ENCODE measurements at places on chromosomes 2 and 18.
A peak's percentile ranks its signal among the peaks of the same experiment; 100 is the strongest.

GRCh38 chr2:58709687-58710354, 468.7 kb upstream of the FANCL start:
- no peaks in the 10 kb centered on the region for H3K27me3 ChIP-seq
- DNase-seq = no peak
- H3K27ac ChIP-seq = no peak overlapping the region
- H3K4me3 ChIP-seq = no peak overlapping the region
- no peaks in the 10 kb centered on the region for H3K4me1 ChIP-seq
- H3K36me3 ChIP-seq = no peaks in the 10 kb centered on the region

GRCh38 chr2:74436848-74437695, 4.7 kb downstream of the RTKN start:
- H3K4me3 ChIP-seq = no peak overlapping the region
- H3K27ac ChIP-seq = no peak overlapping the region
- DNase-seq = no peak
- no peaks in the 10 kb centered on the region for H3K36me3 ChIP-seq

GRCh38 chr18:75090336-75090735, 118.6 kb downstream of the PTGR3 start:
- H3K27ac ChIP-seq = no peak overlapping the region
- no peaks in the 10 kb centered on the region for H3K4me1 ChIP-seq
- H3K36me3 ChIP-seq = no peaks in the 10 kb centered on the region
- H3K4me3 ChIP-seq = no peak overlapping the region
- no peak for DNase-seq

DNA sequence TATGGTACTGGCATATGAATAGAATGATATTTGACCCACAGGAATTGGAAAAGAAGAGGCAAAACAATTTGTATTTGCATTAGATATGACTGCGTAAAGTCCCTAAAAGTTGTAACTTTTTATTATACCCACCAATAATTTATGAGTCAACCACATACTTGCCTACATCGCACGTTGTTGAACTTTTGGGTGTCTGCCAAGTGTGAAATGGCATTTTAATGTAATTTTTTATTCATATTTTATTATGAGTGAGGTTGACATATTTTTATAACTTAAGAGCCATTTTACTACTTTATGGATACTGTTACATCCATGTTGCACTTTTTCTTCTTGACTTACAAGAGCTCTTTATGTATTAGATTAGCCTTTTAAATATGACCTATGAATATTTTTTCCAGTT, 4.6 kb downstream of the DSC2 start:
- H3K27me3 ChIP-seq = no peaks in the 10 kb centered on the region
- H3K4me1 ChIP-seq = no peaks in the 10 kb centered on the region
- no peak overlapping the region for H3K4me3 ChIP-seq
- DNase-seq = no peak

- H3K4me3 ChIP-seq = no peak overlapping the region
- H3K36me3 ChIP-seq = no peaks in the 10 kb centered on the region
- no peaks in the 10 kb centered on the region for H3K27me3 ChIP-seq
- no peak for DNase-seq
Measured at GRCh38 chr18:68186039-68186438, 528.9 kb downstream of the TMX3 start.

GRCh38 chr2:232476791-232477190, 10.8 kb downstream of the ECEL1 start:
- no peaks in the 10 kb centered on the region for H3K4me1 ChIP-seq
- no peaks in the 10 kb centered on the region for H3K36me3 ChIP-seq
- no peak overlapping the region for H3K4me3 ChIP-seq
- H3K27ac ChIP-seq = no peak overlapping the region
- DNase-seq = no peak

- DNase-seq = no peak
- no peak overlapping the region for H3K4me3 ChIP-seq
- no peaks in the 10 kb centered on the region for H3K36me3 ChIP-seq
- H3K4me1 ChIP-seq = peaks cover 22% of the 10 kb centered on the region
- no peaks in the 10 kb centered on the region for H3K27me3 ChIP-seq
Measured at GRCh38 chr2:192159736-192160135, 35.0 kb downstream of the TMEFF2 start.

- no peak overlapping the region for H3K4me3 ChIP-seq
- no peak for DNase-seq
- no peaks in the 10 kb centered on the region for H3K4me1 ChIP-seq
- H3K27me3 ChIP-seq = no peaks in the 10 kb centered on the region
- no peak overlapping the region for H3K27ac ChIP-seq
- H3K36me3 ChIP-seq = no peaks in the 10 kb centered on the region
Measured at GRCh38 chr2:160294339-160294803, 94.3 kb upstream of the ITGB6 start.

- peaks cover 26% of the 10 kb centered on the region for H3K4me1 ChIP-seq
- H3K4me3 ChIP-seq = no peak overlapping the region
- H3K27ac ChIP-seq = no peak overlapping the region
- DNase-seq = no peak
Measured at GRCh38 chr2:17625446-17625845, 85.0 kb downstream of the VSNL1 start.

DNA sequence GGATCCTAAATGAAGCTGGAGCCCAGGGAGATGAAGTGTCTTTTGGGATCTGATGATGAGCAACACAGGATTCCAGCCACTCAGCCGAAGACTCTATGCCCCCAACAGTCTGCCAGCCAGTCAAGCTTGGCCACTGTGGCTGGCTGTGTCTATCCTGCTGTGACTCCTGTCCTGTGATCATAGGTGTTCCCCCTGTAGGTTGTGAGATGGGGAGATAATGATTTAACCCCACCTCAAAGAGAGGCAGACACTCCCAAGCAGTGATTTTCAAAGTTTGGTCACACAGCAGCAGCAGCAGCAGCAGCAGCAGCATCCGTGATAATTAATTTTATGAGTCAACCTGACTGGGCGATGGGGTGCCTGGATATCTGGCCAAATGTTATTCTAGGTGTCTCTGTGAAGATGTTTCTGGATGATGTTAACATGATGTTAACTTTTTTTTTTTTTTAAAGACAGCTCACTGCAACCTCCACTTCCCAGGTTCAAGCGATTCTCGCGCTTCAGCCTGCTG, 21.4 kb upstream of the RHOB start:
- no peaks in the 10 kb centered on the region for H3K36me3 ChIP-seq
- H3K27ac ChIP-seq = peak overlapping the region; percentile 98
- H3K4me1 ChIP-seq = peaks cover 64% of the 10 kb centered on the region
- DNase-seq = peak; percentile 26
- H3K27me3 ChIP-seq = no peaks in the 10 kb centered on the region

DNA sequence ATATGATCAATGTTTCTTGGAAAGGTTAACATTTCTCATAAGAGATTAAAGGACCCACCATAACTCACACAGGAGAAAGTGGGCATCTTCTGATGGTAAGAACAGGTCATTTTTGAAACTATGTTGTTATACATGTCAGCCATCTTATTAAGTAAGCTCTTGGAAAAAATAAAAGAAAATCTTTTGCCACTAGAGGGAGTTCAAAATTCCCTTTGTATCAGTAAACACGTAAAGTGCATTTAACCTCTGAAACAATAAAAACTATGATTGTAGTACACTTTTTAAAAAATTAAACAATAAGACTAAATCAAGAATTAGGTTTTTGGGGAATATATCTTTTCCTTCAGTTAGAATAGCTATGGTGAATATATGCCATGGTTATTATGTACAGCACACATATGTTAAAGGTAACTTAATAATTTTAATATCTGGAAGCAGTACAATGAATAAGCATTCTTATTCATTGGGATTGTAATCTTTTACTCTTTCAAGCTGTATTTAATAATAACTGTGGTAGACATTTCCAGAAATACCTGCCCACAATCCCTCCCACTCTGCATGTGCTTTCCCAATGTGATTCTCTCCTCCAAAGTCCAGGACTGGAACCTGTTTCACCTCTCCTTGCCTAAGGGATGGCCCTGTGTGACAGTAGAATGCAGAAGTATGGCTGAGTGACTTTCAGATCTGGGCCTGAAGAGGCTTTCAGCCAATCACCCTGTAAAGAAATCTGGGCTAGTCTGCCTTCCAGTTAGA, 64.2 kb downstream of the RBMS1 start:
- no peak overlapping the region for H3K27ac ChIP-seq
- no peak overlapping the region for H3K4me3 ChIP-seq
- no peaks in the 10 kb centered on the region for H3K36me3 ChIP-seq
- peak; percentile 82 for DNase-seq

- no peaks in the 10 kb centered on the region for H3K27me3 ChIP-seq
- DNase-seq = no peak
- H3K27ac ChIP-seq = no peak overlapping the region
Measured at GRCh38 chr2:1716441-1716840, 27.9 kb downstream of the PXDN start.

GRCh38 chr2:239577935-239578334, 177.1 kb upstream of the HDAC4 start:
- no peaks in the 10 kb centered on the region for H3K36me3 ChIP-seq
- DNase-seq = no peak
- no peak overlapping the region for H3K4me3 ChIP-seq
- no peaks in the 10 kb centered on the region for H3K27me3 ChIP-seq
- H3K27ac ChIP-seq = no peak overlapping the region

DNA sequence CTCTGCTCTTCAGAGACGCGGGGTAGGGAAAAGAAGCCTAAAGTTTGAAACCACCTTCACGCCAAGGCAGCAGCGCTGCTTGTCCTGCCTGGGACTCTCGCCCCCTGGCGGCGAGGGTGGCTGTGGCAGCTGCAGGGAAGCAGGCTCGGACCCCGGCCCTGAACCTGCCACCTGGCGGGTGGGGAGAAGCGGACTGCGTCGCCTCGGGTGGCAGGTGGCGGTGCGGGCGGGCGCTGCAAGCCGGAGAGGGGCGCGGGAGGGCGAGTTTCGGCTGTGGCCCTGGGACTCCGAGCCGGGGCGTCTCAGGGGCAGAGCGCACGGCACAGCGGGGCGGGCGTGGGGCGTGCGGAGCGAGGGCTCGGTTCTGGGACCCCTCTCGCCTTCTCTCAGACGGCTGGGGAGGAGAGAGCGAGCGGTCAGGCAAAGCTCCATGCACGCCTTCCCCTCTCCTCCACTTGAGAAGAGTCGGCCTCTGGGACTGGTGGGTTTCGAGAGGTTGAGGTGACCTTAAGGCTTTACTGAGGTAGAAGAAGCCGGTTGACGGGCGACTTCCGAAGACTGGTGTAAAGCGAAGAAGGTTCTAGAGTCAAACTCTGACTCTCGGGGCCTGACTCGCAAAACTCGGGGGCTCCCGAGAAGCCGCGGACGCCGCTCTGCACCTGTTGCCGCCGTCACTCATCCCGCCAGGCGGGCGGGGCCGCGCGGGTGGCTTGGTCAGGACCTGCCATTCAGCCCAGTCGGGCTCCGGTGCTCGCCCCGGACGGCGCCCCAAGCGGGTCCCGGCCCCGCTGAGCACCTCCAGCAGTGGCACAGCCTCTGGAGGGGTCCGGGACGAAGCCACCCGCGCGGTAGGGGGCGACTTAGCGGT, 1.1 kb upstream of the BOLL start:
- peak; percentile 54 for DNase-seq
- H3K36me3 ChIP-seq = no peaks in the 10 kb centered on the region
- H3K4me3 ChIP-seq = peak overlapping the region; percentile 65

DNA sequence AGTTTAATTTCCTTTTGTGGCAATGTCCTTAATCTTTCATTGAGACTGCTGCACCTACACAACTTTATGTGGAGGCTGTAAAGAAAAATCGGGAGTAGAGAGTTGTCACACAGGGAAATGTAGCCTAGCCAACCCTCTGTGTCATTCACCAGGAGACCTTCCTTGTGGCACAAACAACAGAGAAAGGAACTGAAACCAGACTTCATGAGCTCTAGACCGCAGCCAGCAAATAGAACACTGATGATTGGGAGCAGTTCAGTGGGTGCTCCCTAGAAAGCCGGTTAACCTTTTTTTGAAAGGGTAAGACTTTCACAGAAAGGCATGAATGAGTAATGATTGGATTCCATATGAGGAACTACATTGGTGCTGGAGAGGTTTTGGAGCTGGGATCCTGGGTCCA, 1752.4 kb upstream of the CELF4 start:
- H3K36me3 ChIP-seq = no peaks in the 10 kb centered on the region
- H3K27me3 ChIP-seq = no peaks in the 10 kb centered on the region

DNA sequence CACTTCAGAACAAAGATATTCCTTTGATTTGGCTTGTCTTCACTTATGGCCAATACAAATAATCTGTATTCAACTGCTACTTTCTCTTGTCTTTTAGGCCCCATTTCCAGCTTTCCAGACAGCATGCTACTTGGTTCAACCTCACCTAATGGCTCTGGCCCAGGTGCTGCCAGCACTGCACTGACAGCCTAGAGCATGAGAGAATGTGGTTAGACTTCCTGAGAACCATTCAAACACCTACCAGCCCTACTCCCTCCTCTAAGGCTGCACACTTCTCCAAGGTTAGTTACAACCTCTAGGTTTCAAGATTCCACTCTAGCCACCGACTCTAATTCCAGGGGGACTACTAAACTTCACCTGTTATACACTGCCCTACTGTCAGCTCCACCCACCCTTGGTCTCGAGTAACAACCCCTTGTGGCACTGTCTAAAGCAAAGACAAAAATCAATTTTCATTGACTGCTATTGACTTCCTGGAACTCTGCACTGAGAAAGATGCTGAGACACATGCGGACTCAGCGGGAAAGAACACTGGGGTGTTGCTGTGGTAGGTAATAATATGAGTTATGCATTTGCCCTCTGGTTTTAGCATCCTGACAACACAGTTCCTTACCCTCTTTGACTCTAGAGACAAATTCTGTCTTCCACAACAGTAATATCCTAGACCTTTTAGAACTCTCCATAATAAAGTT, 38.2 kb downstream of the PLEKHM3 start:
- H3K4me3 ChIP-seq = no peak overlapping the region
- DNase-seq = no peak
- H3K36me3 ChIP-seq = no peaks in the 10 kb centered on the region

GRCh38 chr18:30271716-30272115, 770.8 kb downstream of the DSC3 start:
- no peaks in the 10 kb centered on the region for H3K36me3 ChIP-seq
- H3K27ac ChIP-seq = no peak overlapping the region
- no peak for DNase-seq
- no peaks in the 10 kb centered on the region for H3K4me1 ChIP-seq
- no peak overlapping the region for H3K4me3 ChIP-seq

DNA sequence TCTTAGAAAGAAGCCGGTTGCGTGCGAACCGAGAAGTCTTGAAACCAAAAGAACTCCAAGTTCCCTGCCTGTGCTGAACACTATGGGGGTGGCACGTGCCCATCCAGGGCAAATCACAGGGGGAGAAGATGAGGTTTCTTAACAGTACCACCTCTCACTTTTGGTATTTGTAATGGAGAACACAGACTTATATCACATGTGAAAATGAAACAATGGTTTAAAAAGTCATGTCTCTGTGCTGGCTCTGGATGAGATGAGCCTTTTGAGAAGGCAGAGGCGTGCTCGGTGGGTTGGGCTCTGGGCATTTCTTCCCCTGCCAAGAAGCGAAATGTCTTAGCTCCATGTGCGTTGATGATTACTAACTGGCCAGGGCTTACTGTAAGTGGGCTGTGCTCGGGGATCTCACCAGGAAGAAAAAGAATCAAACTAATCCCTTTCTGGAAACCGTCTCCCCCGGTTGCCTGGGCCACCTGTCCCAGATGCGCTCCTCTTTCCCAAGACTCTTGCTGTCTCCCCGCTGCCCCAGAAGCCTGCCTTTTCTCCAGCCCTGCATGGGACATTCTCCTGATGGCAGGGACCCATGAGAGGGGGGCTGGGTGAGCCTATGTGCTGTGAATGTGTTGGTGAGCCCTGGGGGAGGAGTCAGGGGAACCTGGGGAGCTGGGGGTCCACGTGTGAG, 252.9 kb downstream of the PRKCE start:
- peak; percentile 74 for DNase-seq
- H3K4me1 ChIP-seq = peaks cover 19% of the 10 kb centered on the region
- peak overlapping the region; percentile 73 for H3K27ac ChIP-seq
- H3K36me3 ChIP-seq = no peaks in the 10 kb centered on the region

Data from MM.1S (cell line).